Right atrium auricular region (tissue), 2 donors: ENCODE measurements at places on chromosomes 7 and 10. TPM values are rescaled to one million over a fixed set of nuclear protein-coding genes. Genes with fewer than 3 reads are reported as not detected.
A peak's percentile ranks its signal among the peaks of the same experiment; 100 is the strongest.

DNA sequence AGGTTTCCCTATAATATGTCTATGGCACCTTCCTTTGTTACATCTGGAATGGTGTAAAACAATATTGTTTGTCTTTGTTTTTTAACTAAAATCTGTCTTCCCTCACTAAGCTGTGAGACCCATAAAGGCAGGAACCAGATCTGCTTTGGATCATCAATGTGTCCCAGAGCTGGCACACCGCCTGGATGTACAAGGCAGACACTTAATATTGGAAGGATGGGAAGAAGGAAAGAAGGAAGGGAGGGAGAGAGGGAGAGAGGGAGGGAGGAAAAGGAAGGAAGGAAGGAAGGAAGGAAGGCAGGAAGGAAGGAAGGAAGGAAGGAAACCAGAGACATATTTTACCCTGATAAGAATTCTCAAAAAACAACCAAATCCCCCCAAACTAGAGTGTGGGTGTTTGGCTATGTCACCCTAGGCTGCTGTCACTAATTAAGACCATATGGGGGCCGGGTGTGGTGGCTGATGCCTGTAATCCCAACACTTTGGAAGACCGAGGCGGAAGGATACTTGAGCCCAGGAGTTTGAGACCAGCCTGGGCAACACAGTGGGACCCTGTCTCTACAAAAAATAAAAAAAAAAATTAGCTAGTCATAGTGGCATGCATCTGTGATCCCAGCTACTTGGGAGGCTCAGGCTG, 59.6 kb downstream of the SH3PXD2A start:
- no peak for DNase-seq
- H3K27me3 ChIP-seq, result no peaks in the 10 kb centered on the region
- H3K27ac ChIP-seq, result no peak overlapping the region
- H3K36me3 ChIP-seq, result peaks cover 4% of the 10 kb centered on the region
- no peak overlapping the region for H3K4me3 ChIP-seq

DNA sequence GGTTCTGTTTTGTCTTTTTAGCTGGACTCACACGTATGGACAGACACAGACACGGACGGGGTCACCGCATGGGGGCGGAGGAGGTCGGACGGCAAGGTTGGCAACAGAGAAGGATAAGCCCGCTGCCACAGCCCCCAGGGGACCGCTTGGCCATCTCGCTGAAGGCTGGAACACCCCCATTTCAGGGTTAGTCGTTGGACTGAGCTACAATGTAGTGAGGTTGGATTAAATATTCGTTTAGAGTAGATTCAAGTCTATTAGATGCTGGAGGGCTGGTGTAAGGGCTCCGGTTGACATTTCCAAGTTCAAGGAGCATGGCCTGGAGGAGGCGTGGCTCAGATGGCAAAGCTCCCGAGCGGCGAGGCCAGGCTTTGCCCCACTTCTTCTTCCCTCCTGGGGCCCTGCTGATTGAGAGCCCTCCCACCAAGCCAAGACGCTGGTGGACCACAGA, 35.2 kb downstream of the PPIF start:
- H3K36me3 ChIP-seq, result peaks cover 23% of the 10 kb centered on the region
- peaks cover 42% of the 10 kb centered on the region for H3K4me1 ChIP-seq
- no peaks in the 10 kb centered on the region for H3K27me3 ChIP-seq
- peak overlapping the region; percentile 69 for H3K27ac ChIP-seq
- H3K4me3 ChIP-seq, result no peak overlapping the region

DNA sequence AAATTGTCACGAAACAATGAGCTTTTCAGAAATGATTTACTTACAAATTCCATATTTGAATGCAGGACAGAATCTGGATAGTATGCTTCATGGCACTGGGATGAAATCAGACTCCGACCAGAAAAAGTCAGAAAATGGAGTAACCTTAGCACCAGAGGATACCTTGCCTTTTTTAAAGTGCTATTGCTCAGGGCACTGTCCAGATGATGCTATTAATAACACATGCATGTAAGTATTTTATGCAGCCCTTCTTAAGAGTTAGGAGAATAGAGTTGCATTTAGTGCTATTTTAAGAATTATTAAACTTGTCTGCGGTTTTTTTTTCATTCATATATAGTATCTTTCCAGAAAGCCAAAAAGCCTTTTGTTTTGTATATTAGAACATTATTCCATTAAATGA, 67.4 kb downstream of the MMRN2 start:
- peaks cover 5% of the 10 kb centered on the region for H3K36me3 ChIP-seq
- H3K27me3 ChIP-seq, result no peaks in the 10 kb centered on the region
- no peak for DNase-seq
- H3K27ac ChIP-seq, result peak overlapping the region; percentile 82

The CTTNBP2 gene
- total RNA-seq, result 4.6 TPM

The PPP1R9A gene
- total RNA-seq, result 23.3 TPM

DNA sequence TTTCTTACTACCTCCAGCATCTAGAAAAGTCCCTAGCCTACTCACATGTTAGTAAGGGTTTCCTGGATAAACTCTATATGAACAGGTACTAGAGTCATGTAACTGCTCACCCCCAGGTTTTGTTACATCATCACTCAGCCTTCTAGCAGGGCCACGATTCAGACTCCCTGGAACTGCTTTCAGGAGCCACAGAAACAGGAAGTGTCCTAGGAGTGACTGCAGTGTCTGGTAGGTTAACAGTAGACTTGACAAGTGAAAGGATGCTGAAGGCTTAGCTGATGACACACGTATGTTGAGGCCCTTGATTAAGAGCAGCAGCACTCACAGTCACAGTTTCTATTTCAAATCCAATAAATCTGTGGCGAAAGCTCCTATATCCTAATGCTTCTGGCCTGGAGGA, 101.2 kb downstream of the DNMBP start:
- no peak for DNase-seq
- H3K36me3 ChIP-seq, result peaks cover 36% of the 10 kb centered on the region

DNA sequence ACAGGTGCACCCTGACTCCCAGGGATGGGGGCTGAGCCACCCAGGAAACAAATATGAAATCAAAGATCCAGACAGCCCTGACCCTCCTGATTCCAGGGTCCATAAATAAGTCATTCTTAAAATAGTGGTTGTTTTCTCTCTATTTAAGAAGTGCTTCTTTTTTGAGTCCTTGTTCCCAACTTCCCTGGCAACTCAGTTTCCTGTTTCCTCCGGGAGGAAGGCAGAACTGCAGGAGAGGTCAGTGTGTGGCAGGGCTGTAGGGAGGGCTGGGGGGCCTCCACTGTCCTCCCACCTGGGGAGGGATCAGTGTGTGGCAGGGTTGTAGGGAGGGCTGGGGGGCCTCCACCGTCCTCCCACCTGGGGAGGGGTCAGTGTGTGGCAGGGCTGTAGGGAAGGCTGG, 88.7 kb upstream of the PDGFA start:
- H3K4me3 ChIP-seq, result no peak overlapping the region
- no peaks in the 10 kb centered on the region for H3K27me3 ChIP-seq
- H3K27ac ChIP-seq, result no peak overlapping the region
- no peak for DNase-seq

GRCh38 chr10:36473122-36473521, 652.3 kb upstream of the ANKRD30A start:
- H3K4me1 ChIP-seq, result no peaks in the 10 kb centered on the region
- H3K27me3 ChIP-seq, result no peaks in the 10 kb centered on the region
- no peak overlapping the region for H3K4me3 ChIP-seq
- H3K27ac ChIP-seq, result no peak overlapping the region
- H3K36me3 ChIP-seq, result no peaks in the 10 kb centered on the region

- H3K27me3 ChIP-seq, result no peaks in the 10 kb centered on the region
- H3K36me3 ChIP-seq, result no peaks in the 10 kb centered on the region
- no peak for DNase-seq
- H3K27ac ChIP-seq, result no peak overlapping the region
- no peak overlapping the region for H3K4me3 ChIP-seq
Observed at GRCh38 chr7:108592646-108593201, 23.1 kb downstream of the DNAJB9 start.

DNA sequence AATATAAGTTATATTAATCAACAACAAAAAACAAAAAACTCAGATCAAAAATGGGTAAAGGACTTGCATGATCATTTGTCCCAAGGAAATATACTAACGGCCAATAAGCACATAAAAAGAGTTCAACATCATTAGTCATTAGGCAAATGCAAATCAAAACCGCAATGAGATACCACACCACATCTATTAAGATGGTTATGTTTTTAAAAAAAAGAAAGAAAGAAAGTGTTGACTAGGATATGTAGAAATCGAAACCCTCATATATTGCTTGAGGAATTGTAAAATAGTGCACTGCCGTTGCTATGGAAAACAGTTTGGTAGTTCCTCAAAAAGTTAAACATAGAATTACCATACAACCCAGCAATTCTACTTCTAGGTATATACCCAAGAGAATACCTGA, 39.4 kb upstream of the CTNNA3 start:
- no peak overlapping the region for H3K27ac ChIP-seq
- H3K4me1 ChIP-seq, result no peaks in the 10 kb centered on the region
- H3K36me3 ChIP-seq, result no peaks in the 10 kb centered on the region
